Kasumi-1 (cell line): ENCODE measurements at places on chromosomes 16 and 17.

DNA sequence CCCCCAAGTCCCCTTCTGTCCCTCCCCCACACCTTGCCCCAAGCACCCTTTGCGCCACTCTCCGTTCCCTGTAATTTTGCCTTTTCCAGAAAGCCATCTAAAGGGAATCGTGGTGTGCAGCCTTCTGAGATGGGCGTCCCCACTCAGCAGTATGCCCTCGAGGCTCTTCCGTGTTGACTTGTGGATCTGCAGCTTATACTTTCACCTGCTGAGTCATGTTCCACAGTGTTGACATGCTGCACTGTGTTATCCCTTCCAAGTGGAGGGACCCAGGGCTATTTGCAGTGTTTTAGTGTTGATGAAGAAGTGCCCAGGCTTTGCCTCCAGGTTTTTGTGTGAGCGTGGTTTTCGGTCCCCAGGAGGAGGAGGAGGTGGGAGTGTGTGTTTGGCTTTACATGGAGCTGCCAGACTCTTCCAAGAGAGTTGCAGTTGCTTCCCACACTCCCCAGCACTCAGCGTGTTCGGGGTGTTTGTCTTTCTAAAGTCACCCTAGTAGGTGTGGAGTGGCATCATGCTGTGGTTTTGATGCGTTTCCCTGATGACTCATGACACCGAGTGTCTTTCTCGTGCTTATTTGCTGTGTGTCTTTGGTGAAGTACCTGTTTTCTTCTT is 32.1 kb upstream of the JPT2 start:
- no peak for DNase-seq

DNA sequence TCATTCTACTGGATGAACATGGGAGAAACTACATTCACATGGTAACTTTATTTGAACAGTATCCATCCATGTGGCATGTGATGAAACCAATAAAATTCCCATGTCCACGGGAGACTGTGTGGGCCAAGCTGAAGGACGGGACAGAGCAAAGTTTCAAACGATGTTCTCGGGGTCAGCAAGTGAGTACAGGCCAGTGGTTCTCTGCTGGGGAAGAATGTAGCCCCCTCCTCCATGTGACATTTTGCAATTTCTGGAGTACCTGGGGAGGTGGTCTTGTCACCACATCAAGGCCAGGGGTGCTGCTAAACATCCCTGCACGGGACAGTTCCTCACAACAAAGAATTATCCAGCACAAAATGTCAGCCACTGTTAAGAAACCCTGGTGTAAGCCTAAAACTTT is 7.4 kb upstream of the TANGO6 start:
- no peak for DNase-seq

- no peak for DNase-seq
Measured at GRCh38 chr17:50661795-50662391, 27.2 kb downstream of the ABCC3 start.

GRCh38 chr17:17508019-17508535 is 11.9 kb upstream of the RASD1 start:
- DNase-seq, result no peak

DNA sequence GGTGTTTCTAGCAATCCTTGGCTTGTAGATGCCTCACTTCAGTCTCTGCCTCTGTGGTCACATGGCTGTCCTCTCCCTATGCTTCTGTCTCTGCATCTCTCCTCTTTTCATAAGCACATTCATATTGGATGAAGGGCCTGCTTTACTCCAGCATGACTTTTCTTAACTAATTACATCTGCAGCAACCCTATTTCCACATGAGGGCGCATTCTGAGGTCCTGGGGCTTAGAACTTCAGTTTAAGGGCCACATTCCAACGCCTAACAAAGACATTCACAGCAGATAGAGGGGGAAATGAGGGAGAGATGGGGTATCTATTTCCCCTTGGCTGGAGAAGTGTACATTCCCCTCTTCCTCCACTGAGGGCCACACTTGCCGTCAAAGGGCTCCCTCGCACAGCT is 489.1 kb upstream of the SALL1 start:
- DNase-seq, result no peak

DNA sequence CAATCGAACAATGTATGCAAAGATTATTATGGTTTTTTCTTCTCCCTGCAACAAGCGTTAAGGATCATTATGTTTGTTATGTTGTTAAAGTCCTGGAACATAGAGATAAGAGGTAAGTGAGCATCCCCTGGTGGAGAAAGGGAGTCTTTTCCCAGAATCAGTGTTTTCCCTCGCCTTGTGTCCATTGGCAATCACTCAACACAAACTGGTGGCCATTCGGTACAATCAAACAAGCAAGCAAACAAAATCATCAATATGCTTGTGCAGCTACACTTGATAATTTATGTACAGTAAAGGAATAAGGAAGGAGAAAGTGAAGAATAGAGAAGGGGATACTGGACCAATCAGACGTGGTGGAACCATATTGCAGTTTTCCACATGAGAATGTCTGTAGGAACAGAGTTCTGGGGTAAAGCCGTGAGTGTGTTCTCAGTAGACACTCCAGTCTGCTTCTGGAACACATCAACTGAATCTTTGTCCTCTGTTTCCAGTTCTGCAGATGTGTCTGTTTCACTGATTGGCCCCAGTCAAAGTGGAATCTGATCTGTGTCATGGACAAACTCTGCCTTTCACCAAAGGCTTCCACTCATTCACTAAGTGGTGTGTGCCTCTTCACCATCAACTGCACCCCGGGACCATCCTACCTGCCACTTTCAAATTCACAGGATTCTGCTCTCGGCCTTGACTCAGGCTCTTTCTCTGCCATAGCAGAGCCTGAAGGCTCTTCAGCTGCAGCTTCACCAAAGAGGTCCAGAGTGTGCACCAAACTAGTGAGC is 169.5 kb downstream of the AHSP start:
- peak; percentile 89 for DNase-seq

DNA sequence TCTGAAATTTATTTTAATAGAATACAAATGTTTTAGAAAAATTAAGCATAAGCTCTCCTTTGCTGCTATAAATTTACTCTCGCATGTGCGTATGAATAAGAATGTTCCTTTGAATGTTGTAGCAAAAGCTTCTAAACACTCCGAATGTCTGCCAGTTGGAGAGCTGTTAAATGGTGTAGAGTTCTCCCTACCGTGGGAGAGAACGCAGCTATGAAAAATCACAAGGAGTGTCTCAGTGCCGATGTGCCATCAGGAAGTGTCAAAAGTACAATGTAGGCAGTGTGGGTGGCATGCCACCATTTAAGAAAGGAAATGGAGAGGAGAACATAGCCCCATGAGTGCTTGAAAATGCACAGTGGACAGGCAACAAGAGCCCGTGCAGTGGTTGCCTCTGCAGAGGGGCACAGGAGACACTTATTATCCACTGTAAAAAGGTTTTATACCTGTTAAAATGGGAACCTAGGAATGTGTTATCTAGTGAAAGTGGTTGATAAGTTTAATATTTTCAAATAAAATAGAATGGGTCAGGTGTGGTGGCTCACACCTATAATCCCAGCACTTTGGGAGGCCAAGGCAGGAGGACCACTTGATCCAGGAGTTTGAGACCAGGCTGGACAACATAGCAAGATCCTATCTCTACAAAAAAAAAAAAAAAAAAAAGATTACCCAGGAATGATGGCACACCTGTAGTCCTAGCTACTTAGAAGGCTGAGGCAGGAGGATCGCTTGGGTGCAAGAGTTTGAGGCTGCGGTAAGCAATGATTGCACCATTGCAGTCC is 144.0 kb downstream of the SOCS1 start:
- DNase-seq, result no peak

GRCh38 chr16:30699615-30700099 is 686 bp downstream of the SRCAP start:
- no peak for DNase-seq

- no peak for DNase-seq
Measured at GRCh38 chr16:12252616-12253015, 276.1 kb downstream of the SNX29 start.

DNA sequence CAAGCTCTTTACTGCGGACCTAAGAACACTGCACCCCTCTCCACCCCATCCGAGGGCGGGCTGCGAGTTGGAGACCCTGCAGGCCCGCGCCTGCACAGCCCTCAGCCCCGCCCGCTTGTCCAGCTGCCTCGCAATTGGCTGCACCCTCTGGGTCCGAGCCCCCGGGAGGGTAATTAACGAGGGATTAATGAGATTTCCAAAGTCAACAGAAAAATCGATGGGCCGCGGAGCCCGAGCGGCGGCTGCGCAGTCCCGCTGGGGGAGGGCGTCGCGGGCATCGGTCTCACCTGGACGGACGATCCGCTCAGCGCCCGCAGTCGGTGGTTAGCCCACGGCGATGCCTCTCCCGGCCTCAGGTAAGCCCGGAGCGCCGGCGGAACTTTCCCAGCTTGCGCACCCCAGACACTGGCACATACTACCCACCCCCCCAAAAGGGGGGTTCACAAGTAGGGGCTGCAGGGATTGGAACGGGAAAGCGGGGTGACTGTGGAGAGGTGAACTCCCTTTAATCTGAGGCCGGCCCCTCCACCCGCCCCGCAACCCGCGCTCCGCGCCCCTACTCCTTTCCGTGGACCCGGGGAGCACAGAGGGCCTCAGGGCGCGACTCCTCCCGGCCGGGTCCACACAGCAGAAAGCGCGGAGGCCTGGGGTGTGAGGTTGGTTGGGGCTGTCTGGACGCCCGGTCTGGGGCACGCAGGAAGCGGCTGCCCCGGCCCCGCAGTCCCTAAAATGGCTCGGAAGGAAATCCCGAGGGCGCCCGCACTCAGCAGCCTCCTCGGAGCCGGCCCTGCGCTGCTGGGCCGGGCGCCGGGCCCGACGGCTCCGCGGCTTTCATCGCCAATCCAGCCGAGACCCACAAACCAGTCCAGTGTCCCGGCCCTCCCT is at the start of gene OTOP3:
OTOP3 (plus strand) TSS at position 314 of the 885 bp plus-strand sequence; CDS start at position 338, 24 bp downstream.
- DNase-seq, result no peak

DNA sequence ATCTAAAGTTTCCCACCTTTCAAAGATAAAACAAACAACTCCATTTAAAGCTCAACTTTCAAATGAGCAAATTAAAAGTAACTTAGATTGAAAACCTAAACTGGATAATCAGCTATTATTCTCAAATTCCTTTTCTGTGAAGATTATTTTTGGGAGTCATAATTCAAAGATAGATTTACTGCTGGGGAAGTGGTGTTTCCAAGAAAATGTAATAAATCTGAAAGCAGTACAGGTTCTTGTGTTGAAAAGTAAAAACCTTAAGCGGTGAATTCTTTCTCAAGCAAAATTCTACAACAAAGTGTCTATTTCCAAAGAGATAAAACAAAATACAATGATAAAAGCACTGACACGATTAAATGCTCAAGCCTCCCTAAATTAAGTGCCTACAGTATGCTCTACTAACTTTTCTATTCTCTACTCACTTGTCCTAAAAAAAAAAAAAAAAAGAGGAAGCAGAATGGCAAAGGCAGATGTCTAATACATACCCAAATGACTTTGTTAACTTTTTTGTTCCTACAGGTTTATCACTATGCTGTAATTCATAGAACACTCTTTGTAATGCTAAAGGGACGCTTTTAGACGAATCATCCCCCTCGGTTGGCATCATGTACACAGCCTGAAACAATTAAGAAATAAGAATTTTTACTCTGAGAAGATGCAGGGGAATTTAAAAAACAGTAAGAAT is 34.5 kb downstream of the LITAFD start:
- no peak for DNase-seq

DNA sequence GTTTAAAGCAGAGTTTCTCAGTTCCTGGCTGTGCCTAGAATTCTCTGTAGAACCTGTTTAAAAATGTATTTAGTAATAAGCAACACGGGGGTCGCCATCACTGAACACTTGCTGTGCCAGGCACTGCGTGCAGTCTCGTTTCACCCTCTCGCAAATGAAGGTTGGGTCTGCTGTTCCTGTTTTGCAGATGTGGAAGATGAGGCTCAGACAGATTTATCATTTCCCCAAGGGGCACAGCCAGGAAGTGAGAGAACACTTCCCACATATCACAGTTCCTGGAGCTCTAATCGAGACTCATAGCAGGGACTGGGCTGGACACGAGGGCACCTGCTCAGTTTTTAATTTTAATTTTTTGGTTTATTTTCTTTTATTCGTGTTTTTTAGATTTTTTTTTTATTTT is 122.7 kb downstream of the ABCC6 start:
- peak; percentile 9 for DNase-seq

- DNase-seq, result no peak
Measured at GRCh38 chr17:14094676-14095601, 25.6 kb downstream of the COX10 start.

DNA sequence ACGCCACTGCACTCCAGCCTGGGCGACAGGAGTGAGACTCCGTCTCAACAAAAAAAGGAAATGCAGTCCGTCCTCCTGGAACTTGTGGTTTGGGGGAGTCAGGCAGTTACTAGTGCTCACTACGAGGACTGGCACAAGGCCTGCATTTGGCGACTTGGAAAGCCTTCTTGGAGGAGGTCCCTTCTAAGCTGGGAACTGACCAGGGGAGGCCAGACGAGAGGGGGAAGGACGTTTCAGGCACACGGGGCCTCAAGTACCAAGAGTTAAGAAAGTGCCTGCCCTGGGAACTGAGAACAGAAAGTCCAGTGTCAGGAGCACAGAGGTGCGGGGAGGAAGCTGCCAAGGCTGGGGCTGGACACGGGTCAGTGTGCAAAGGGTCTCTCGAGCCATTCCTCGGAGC is 89.9 kb downstream of the ABR start:
- DNase-seq, result peak; percentile 41

- no peak for DNase-seq
Measured at GRCh38 chr16:86261379-86261778, 248.9 kb upstream of the FOXF1 start.

GRCh38 chr17:72590382-72590781 is 469.6 kb downstream of the SOX9 start:
- no peak for DNase-seq

- no peak for DNase-seq
Measured at GRCh38 chr16:25411396-25412081, 153.9 kb upstream of the ZKSCAN2 start.

DNA sequence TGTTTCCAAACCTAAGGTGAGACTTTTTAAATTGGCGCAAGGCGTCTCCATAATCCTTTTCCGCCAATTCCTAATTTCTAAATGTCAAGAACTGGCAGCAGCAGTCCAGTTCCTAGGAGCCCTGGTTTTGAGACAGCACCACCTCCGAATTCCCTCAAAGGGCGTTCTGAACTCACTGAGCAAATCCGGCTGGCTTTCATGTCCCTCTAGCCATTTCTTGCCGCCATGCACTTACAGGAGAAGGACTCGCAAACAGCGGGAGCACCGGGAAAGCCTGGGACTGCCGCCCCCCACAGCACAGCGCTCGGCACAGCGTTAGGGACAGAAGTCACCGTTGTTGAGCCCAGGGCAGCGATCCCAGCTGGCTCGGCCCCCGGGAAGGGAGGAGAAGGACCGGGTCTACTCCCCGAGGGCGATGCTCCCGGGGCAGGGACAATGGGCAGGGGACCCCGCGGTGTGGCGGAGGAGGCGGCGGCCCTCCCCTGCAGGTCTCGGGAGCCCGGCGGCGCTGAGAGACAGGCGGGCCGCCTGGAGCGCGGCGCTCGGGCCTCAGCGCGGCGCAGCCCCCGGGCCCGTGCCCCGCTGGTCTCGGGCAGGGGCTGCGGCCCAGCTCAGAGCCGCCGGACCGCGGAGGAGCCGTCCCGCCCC is 545 bp downstream of the ARHGAP17 start:
- peak; percentile 7 for DNase-seq

GRCh38 chr17:49223517-49224197 is 6.9 kb downstream of the PHOSPHO1 start:
- peak; percentile 40 for DNase-seq

GRCh38 chr16:70380248-70380918 is 33.7 kb downstream of the DDX19A start:
- peak; percentile 34 for DNase-seq
